ENCODE measurements at places on chromosomes 13 and 19.

DNA sequence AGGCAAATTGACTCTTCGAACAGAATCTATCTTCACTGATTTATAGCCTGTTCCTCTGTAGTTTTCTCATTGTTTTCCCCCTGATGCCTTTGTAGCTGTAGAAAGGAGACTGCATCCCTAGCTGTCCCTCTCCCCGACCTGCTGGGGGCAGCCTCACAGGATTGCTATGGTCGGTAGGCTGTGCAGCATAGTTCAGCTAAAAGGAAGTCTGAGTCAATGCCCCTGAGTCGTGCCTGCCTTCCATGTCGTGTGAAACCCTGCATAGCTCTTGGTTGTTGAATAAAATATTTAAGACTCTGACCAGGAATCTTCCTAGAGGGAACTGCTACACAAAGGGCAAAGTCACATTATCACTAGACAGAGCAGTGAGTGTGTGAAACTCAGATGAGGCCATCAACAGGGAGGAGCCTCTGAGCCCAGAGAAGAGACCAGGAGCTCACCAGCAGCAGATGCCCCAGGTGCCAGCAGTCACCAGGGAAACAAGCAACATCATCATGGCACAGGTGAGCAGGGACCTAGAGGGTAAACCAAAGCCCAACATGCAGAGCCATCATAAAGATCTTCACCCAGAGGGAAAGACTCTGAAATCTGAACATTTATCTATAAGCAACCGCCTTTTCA lies 108.4 kb upstream of the NBEA start:
- peak; percentile 31 for DNase-seq

- DNase-seq, result no peak
These were observed 793.4 kb downstream of the SLITRK1 start for GRCh38 chr13:83088858-83089257.

- DNase-seq, result no peak
These were observed at the start of gene ADPRHL1 for GRCh38 chr13:113452942-113453901. Gene ADPRHL1 (minus strand): TSS chr13:113453488. CDS start chr13:113453437, 51 bp downstream.

- peak; percentile 79 for DNase-seq
These were observed 75.6 kb upstream of the KLF5 start for GRCh38 chr13:72983085-72983768.

- DNase-seq, result no peak
These were observed 676.2 kb downstream of the GPC5 start for GRCh38 chr13:92074658-92075057.

DNA sequence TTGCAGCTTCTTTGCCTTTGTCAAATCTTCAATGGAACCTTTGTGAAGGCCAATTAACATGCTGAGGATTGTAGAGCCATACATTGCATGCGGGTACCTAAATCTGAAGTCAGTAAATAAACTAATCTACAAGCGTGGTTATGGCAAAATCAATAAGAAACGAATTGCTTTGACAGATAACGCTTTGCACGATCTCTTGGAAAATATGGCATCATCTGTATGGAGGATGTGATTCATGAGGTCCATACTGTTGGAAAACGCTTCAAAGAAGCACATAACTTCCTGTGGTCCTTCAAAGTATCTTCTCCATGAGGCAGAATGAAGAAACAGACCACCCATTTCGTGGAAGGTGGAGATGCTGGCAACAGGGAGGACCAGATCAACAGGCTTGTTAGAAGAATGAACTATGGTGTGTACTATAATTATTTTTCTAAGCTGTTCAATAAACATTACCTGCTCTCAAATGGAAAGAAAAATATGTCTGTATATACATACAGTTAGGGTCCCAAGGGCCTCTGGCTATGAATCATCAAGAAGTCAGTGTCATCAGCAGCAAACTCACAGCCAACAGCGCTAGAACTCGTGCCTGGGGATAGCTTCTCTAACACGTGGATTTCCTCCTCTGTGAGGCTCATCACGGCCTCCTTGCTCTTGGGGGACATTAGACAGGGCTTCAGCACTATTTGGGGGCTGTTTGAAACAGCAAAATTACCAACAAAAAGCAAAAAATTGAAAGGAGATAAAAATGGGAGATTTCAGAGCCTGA lies 2.9 kb upstream of the CD70 start:
- DNase-seq, result no peak

- no peak for DNase-seq
These were observed 567 bp upstream of the CTU1 start for GRCh38 chr19:51108805-51109146.

- peak; percentile 65 for DNase-seq
These were observed 1.8 kb upstream of the SSBP4 start for GRCh38 chr19:18417250-18418028.

DNA sequence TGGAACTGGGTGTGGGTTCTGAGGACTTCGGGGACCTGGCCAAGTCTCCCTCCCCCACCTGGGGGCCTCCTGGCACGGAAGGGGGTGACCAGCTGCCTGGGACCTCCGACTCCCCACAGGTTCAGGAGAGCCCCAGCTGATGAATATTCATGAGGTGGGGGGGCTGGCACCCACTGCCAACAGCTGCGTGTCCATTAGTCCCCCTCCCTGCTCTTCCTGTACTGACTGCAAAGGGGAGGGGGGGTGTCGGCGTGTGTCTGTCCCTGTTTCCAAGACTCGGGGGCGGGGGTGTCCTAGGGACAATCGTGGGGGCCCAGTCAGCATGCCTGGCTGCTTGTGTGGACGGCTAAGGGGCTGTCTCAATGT lies 10.6 kb upstream of the NFIX start:
- no peak for DNase-seq

GRCh38 chr13:43284162-43284561 lies 260.8 kb downstream of the DNAJC15 start:
- peak; percentile 46 for DNase-seq

DNA sequence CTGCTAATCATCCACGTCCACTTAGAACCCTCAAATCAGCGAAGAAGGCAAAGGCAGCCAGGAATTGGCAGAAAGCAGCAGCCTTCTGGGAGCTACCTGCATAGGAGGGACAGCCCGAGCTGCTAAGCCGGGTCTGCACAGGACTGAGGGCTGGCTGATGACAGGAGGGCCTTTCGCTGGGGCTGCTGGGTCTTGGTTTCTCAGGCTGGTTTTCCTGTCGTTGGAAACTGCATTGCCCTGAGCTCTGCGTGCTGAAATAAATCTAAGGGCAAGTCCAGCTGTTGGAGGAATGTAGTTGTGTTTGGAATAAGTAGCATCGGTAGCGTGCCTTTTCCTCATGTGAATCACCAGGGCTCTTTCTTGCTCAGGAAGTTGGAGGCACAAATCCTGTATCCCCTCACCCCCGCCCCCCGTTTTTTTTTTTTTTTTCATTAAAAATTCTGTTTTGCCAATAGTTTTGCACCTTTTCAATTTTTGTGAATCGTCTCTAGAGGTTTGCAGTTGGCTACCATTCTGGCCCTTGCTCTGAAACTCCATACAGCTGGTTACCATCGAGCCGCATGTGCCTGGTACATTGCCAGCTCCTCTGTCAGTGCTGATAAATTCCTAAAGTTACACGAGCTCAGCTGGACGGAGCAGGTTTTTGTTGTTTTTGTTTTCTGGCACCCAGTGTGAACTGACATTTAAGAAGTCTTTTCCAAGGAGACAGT lies 193.9 kb upstream of the RNF113B start:
- DNase-seq, result peak; percentile 86

DNA sequence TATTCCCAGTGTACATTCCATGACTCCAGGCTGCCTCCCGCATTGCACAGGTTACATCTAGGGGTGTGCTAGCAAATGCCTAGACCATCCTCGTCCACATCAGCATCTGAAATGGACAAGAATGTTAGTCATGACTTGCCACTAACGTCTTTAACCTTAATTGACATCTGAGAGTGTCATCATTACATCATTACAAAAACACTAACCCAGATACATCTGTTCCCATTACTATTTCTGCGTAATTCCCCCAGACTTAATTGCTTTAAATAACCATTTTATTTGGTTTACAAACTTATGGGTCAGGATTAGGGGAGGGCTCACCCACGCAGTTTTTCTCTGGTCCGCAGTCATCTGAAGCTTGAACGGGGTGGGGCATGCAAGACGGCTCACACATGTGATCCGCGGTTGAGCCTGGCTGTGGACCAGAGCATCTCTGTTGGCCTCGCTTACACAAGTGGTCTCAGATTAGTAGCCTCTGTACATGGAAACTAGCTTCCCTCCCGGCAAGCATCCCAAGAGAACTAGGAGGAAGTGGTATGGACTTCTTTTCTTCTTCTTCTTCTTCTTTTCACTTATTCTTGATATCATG lies 15.9 kb downstream of the KL start:
- no peak for DNase-seq

DNA sequence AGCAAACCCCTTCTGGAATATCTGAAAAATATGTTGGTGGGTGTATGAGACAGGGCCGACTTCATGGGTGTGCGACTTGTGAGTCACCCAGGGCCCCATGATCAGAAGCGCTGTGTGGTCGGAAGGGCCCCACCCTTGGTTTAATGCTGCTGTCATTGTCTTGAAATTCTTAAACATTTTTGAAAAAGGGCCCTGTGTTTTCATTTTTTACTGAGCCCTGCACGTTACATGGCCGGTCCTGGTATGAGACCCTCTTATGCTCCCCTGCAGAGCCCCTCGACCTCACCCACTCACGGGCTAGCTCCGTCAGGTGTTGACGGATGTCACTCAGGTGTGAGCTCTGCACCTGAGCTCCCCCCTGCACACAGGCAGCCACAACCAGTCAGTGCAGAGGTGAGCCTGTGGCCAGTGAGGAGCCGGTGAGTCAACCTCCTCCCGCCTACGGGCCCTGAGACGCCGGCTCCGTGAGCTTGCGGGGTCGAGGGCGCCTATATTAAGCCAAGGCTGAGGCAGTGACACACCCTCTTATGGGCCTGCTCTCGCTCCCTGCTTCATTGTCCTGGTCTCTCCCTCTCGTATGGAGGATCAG lies 27.7 kb downstream of the GADD45B start:
- peak; percentile 68 for DNase-seq

DNA sequence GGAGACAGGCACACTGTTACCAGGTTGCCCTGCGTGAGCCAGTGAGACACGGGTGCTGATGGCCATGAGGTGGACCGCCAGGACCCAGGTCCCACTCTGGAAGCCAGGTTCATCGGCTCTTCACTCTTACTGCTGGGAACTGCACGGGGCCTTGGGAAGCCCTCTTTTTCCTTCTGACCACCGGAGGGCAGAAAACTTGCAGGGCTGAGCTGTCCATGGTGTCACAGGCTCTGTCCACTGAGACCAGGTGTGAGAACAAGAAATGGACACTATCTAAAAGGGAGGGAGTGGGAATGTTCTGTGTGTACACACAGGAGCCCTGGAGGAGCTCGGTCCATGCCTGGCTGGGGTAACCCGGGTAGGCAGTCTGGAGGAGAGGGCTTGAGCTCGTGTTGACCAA lies 93.4 kb downstream of the UQCRFS1 start:
- DNase-seq, result peak; percentile 6

GRCh38 chr13:42094516-42095040 lies 46.1 kb downstream of the DGKH start:
- no peak for DNase-seq

GRCh38 chr13:41139296-41139966 lies 6.8 kb upstream of the KBTBD6 start:
- peak; percentile 48 for DNase-seq

DNA sequence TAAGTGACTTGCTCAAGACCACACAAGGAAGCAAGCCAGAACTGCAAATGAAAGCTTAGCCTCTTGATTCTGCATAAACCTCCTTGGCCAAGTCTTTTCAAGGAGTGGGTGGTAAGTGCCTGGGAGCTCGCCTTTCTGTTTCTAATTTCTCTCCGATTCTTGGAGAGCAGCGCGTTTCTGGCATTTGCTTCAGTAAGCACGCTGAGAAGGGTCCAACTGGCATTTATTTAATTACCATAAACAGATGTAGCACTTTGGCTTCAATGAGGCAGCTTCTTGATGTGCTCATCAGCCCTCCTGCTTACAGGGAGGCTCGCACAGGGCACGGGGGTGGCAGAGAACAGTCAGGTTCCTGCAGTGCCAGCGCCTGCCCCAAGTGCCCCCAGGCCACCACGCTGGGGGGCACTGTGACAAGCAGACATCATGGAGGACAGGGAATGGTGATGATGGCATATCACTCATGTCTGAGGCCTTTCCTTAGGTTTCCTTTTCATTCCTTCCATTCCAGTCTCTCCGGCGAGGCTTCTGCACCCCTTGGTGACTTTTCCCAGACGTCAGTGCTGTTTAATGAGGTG lies 13.3 kb downstream of the SIAH3 start:
- DNase-seq, result no peak

GRCh38 chr19:4847190-4847973 lies 15.9 kb upstream of the TICAM1 start:
- DNase-seq, result no peak

- DNase-seq, result no peak
These were observed 3.4 kb upstream of the FCGBP start for GRCh38 chr19:39937787-39938186.

GRCh38 chr13:79549355-79550106 lies 68.6 kb downstream of the NDFIP2 start:
- no peak for DNase-seq

DNA sequence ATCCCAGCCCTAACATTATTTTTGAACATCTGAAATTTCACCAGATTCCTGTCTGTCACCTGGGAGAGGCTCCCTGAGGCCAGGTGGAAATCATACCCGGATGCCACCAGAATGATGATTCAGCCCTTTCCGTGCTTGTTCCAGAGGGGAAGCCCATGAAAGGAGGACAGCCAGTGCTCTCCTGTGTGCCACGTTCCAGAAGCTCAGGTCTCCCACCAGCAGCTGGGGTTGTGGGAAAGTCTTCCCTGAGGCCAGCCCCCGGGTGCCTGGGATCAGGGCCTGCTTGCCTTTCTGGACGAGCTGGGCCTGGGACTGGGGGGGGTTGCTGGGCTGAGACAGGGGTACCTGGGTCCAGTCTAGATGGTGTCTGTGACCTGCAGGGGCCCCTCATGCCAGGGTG lies 25.5 kb upstream of the IGFL1 start:
- DNase-seq, result no peak

DNA sequence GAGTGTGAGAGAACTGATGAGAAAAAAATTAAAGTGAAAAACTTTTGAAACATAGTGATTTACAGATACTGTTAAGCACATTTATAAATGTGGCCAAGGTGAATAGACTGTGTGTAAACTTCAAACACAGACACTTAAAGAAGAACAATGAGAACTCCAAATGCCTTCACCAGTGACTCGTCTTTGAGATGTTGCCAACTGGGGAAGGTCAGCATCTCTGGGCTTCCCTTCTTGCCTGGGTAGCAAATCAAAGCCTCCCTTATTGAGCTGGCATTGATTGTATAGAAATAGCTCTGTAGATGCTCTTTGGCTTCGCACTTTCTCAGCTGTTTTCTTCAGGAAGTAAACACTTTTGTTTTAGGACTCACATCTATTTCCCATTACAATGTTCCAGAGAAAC lies 177.3 kb upstream of the SGCG start:
- no peak for DNase-seq

- DNase-seq, result no peak
These were observed 319.3 kb downstream of the RFC3 start for GRCh38 chr13:34137200-34137599.
